NCI-H345 (cell line): ENCODE measurements at places on chromosomes 1 and 21.

DNA sequence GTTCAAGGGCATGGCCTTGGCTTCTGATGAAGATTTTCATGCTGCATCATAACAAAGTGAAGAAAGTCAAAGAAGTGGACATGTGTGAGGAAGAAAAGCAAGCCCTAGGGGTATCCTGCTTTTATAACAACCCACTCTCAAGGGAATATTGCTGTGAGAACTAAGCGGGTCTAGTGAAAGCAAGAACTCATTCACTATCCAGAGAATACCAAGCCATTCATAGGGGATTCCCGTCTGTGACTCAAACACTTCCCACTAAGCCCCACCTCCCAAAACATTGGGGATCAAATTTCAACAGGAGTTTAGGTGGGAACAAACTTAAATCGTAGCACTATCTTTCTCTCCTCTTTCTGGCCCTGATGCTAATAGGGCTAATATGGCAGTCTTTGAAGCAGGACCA lies 98.5 kb upstream of the CTTNBP2NL start:
- no peak for DNase-seq

DNA sequence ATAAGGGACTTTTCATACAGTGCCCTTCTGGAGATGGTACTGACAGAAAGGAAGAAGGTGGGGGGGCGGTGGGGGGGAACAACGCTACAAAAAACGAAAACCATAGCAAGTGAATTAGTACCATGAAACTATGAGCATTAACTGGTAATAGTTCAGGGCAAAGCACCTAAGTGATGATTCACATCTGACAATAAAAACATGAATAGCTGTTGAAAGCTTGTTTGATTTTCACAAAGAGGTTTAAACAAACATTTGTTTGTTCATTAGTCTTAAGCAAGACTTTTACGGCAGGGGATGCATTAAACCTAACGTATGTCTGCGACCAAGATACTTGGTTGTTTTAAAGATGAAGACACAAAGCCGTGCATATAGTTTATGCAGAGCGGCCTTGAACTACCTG lies 177.5 kb downstream of the LMO4 start:
- no peak for DNase-seq

DNA sequence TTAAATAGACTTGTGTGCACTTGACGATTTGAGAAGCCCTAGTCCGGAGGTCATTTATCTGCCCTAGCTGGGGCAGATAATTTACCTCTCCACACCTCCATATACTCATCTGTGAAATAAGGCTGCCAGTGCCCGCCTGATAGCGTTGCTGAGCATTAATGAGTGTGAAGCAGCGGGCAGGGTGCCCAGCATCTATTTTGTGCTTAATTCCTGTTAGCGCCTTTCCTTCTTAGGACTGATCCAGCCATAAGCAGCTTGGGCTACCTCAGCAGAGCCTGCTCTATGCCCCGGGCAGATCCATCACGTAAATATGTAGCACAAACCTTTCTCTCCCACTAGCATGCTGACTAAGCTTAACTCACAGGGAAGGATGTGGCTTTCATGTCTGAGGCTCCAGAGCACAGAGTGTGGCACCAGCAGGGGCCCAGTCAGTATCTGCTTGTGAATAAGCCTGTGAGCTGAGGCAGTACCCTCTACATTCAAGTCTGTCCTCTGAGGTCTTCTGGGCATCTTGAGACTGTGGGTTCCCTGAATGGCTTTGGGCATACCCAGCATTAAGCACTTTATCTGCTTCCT lies 21.5 kb upstream of the RNF187 start:
- no peak for DNase-seq

DNA sequence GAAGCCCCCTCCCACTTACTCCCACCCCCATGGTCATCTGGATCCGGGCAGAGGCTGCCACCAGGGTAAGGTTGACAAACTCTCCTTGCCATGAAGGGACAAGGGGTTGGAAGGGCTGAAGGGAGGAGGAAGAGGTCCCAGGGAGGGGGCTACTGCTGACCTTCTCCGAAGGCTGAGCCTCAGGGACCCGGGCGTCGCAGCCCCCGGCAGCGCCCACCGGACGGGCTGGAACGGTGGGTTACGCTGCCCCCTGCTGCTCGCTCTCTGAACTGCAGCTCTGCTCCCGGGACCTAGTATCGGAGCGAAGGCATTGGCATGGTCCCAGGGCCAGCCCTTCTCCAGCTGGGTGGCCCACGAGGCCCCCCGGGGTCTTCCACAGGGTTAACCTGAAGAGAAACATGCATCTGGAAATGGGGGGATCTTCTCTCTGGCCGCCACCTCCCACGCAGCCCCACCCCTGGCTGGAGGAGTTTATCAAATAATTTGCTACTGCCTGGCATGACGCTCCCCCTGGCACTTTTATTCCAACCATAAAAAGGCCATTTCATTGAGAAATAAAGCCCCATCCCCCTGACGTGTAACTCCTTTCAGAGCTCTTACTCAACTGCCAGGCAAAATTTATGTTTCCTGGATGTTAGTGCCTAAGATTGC lies 70.4 kb upstream of the TARDBP start:
- DNase-seq = peak; percentile 65

GRCh38 chr1:33985656-33986055 lies 121.8 kb downstream of the HMGB4 start:
- no peak for DNase-seq

DNA sequence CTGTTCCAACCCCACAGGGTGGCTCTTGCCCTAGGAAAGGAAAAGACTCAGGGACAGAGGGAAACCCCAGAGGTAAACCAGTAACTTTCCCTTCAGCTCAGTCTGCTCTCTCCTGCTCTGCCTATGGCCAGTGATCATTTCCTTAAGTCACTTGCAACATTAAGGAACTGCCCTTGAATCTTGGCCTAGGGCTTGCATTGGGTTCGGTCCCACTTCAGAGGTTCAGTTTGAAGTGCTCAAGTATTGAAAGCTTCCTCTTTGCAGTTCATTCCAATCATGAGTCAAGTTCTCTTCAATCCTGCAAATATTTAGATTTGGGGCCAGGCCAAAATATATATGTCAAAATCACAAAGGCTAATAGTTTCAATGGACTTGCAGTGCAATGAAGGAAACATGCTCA lies 97.7 kb upstream of the IRF2BP2 start:
- DNase-seq = no peak

DNA sequence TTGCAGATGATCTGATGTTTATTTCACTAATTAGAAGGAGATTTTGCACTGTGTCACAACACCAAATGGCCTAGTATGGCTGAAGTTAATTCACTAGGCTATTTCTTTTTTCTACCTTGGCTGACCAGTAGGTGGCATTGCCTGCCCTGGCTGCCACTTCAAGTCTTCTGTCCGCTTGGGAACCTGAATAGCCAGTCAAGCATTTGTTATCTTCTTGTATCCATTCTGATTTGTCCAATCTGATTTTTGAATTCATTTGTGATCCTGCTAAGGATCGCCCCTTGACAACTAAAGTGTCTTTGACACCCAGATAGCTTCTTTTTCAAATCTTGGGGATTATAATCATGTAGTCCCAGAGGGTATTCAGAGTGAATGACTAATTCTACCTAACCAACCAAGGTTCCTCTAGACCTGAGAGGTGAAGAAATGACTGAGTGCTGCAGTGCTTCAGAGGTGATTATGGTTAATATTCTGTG lies 99.4 kb downstream of the GIPC2 start:
- DNase-seq = peak; percentile 51

GRCh38 chr1:206738370-206739366 lies 31.9 kb upstream of the IL19 start:
- DNase-seq = no peak

GRCh38 chr1:90341516-90341915 lies 346.6 kb downstream of the ZNF326 start:
- no peak for DNase-seq

GRCh38 chr1:158126425-158126824 lies 54.3 kb upstream of the CD1D start:
- no peak for DNase-seq

- DNase-seq = no peak
Measured at GRCh38 chr1:205523261-205523890, 18.9 kb downstream of the CDK18 start.

- DNase-seq = no peak
Measured at GRCh38 chr1:110893908-110894490, 21.1 kb downstream of the CD53 start.

- no peak for DNase-seq
Measured at GRCh38 chr1:189805735-189806134, 671.9 kb downstream of the BRINP3 start.

DNA sequence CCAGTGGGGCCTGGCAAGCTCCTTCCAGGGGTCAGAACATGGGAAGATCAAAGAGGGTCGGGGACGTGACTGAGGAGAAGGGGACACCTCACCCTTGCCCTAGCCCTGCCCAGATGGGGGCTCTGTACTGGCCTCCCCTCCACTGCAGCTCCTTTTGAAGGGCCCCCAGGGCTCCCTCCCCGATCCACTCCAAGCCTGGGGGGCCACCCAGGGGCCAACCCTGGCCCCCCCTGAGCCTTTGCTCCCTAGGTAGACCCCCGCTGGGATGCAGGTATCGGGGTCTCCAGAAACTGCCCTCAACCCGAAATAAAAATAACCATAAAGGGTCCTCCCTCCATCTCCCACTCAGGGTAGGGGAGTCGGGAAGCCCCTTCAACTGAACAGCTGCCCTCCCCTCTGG lies 37.4 kb upstream of the FAM131C start:
- no peak for DNase-seq

DNA sequence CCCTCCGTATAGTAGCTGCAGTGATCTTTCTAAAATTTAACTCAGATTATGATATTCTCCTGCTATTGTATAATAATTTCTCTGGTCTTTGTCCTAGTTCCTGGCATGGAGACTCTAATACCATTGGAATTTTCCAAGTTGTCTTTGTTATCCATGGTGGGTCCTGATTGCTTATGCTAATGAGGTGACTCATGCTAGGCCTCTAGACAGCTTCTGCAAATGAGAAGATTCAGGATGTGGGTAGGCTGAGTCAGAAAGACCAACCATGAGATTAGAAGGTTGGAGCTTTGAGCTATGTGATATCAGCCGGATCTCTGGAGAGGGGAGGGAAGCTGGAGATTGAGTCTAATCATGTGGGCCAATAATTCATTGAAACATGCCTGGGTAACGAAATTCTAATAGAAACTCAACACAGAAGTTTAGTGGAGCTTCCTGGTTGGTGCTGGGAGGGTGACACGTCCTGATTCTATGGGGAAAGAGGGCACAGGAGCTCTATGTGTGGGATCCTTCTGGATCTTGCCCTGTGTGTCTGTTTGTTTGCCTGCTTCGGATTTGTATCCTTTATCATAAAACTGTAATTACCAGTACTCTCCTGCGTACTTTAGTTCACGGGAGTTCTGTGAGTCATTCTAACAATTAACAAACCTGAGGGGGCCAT lies 73.2 kb upstream of the CNIH3 start:
- DNase-seq = no peak
